H4 (cell line): ENCODE measurements at places on chromosomes 5 and 9. TPM values are rescaled to one million over a fixed set of nuclear protein-coding genes. Genes with fewer than 3 reads are reported as not detected.
A peak's percentile ranks its signal among the peaks of the same experiment; 100 is the strongest.

GRCh38 chr9:18238254-18238653 lies 235.7 kb upstream of the ADAMTSL1 start:
- peak; percentile 65 for DNase-seq

DNA sequence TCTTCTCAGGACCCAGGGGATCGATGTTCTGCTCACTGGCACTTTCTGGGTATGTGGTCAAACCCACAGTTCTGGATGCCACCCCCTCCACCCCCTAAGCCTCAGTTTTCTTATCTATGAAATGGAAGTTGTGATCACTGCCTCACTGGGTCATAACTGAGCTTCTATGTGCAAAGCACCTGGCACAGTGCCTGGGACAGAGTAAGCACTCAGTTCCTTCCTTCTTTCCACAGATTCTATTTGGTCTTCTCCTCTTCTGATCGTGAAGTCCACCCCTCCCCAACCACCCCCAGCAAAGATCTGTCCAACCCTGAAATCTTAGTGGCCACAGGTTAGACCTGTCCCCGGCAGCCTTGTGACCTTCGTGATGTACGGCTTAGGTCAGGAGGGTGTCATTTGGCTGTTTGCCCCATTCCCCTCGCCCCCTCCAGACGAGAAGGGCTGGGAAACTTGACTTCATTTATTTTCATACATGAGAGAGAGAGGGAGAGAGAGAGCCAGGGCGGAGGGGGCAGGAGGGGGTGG lies 181.4 kb downstream of the FGF18 start:
- DNase-seq = no peak

GRCh38 chr9:31071606-31072286 lies 1312.7 kb upstream of the ACO1 start:
- DNase-seq = no peak

SHC3 gene
- total RNA-seq = 0.02 and 1.0 TPM in 2 replicates

- DNase-seq = peak; percentile 60
Observed at GRCh38 chr9:75039009-75039408, 10.9 kb upstream of the CARNMT1 start.

DNA sequence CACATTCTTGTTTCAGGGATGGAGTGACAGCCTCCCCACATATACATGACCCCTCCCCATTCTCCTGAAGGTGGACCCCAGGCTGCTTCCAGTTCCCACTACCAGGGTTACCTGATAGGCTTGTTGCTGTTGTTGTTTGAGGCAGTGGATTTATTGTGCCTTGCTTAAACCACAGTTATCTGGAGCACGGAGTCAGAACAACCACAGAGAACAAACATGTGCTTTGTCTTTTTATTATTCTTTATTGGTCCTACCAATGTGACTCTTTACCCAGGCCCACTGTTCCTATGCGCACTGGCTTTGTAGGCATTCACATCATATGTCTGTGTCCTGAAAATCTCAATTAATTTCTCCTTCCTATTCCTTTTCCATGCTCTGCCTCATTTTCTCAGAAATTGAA lies 41.2 kb upstream of the IPPK start:
- no peak for DNase-seq

DNA sequence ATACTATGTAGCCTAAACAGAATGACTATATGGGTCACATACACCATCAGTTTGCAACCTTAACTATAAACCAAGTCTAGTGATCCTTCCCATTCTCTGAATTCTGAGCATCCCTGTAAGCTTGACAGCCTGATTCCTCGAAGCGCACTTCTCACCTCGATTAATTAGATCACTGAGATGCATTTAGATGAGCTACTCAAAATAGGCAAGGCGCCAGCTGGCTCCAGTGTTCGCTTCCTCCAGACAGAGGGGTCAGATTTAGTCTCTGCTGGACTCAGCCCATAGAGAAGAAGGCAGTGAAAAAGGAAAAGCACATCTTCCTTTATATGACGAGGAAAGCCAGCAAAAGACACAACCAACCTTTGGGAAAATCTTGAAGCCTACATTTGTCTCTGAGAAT lies 371.5 kb downstream of the MLLT3 start:
- DNase-seq = no peak

APC gene
- total RNA-seq = 25.0 and 29.4 TPM in 2 replicates

SMIM33 gene
- not detected in 2 replicates for total RNA-seq

- no peak for DNase-seq
Observed at GRCh38 chr5:129249886-129250285, 155.3 kb downstream of the ISOC1 start.

- peak; percentile 69 for DNase-seq
Observed at GRCh38 chr9:35553670-35554543, 51.2 kb upstream of the TESK1 start.
